ENCODE measurements at places on chromosomes 6 and 20. TPM values are rescaled to one million over a fixed set of nuclear protein-coding genes. Genes with fewer than 3 reads are reported as not detected.

PROKR2 gene
- total RNA-seq: not detected

MACROD2 gene
- total RNA-seq: 2.5 TPM

CNBD2 gene
- total RNA-seq: 4.6 TPM

DNMT3B gene
- 2.9 TPM for total RNA-seq

DNA sequence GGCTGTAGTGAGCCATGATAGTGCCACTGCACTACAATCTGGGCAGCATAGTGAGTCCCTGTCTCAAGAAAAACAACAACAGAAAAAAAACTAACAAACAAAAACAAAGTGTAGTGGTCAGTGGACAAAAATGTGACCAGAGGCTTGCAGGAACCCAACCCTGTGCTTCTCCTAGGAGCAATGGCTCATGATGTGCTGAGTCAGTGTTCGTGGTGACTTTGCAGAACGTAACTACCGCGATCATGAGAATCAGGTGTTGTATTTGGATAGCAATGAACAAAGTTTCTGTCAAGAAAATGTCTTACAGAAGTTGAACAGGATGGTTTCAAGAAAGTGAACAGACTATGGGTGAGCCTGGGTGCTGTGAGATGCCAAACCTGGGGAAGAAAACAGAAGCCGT lies 18.5 kb upstream of the FOXC1 start:
- H3K27ac ChIP-seq: no peak overlapping the region
- peaks cover 4% of the 10 kb centered on the region for H3K4me1 ChIP-seq
- peak; percentile 40 for DNase-seq
- H3K27me3 ChIP-seq: peaks cover 13% of the 10 kb centered on the region
- H3K4me3 ChIP-seq: no peak overlapping the region
- H3K36me3 ChIP-seq: no peaks in the 10 kb centered on the region

GRCh38 chr6:29603456-29603855 lies 18.5 kb downstream of the OR2H2 start:
- H3K36me3 ChIP-seq: peaks cover 69% of the 10 kb centered on the region
- no peaks in the 10 kb centered on the region for H3K4me1 ChIP-seq
- DNase-seq: no peak
- H3K27ac ChIP-seq: no peak overlapping the region

GRCh38 chr6:144662812-144663365 lies 377.8 kb downstream of the UTRN start:
- DNase-seq: no peak
- H3K4me3 ChIP-seq: no peak overlapping the region
- H3K27ac ChIP-seq: peak overlapping the region; percentile 19
- H3K36me3 ChIP-seq: no peaks in the 10 kb centered on the region
- H3K27me3 ChIP-seq: no peaks in the 10 kb centered on the region

DNA sequence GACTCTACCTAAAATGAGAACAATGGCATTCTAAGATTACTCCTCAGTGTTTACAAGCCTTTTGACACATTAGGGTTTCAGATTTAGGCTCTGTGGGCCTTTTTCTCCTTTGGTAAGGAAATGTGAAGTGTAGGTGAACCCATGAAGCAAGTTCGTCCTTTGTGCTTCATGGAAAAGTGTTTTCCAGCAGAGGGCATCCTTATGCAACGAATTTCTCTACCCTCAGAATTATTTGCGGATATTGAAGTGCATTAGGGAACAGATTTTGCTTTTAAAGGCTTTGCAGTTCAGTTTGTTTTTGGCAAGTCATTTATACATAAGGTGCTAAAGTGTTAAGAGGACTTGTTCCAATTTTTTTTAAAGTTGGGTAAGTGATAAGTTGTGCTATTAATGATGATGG lies 55.7 kb upstream of the FERMT1 start:
- H3K27me3 ChIP-seq: peaks cover 10% of the 10 kb centered on the region
- H3K4me3 ChIP-seq: no peak overlapping the region
- DNase-seq: no peak
- H3K4me1 ChIP-seq: no peaks in the 10 kb centered on the region
- no peaks in the 10 kb centered on the region for H3K36me3 ChIP-seq

DNA sequence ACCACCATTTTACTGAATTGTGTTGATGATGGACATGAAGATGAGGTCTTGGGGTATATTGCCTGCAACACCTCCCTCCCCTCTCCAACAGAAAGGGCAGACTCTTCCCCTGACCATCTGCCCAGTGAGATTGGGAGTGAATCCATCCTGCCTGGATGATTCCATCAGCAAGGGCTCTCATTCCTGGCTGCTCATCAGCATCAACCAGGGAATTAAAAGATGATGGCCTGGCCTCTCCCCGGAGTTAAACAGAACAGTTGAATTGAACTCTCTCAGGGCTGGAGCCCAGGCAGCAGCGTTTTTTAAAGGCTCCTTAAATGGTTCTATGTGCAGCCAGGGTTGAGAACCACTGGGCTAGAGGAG lies 14.6 kb upstream of the MRPS18A start:
- H3K36me3 ChIP-seq: no peaks in the 10 kb centered on the region
- peak overlapping the region; percentile 95 for H3K27ac ChIP-seq
- peaks cover 83% of the 10 kb centered on the region for H3K4me1 ChIP-seq
- no peak for DNase-seq

Data from osteocyte (in vitro differentiated cells).